HCT116 (cell line): ENCODE measurements at places on chromosomes 12 and 14. TPM values are rescaled to one million over a fixed set of nuclear protein-coding genes. Genes with fewer than 3 reads are reported as not detected.

DNA sequence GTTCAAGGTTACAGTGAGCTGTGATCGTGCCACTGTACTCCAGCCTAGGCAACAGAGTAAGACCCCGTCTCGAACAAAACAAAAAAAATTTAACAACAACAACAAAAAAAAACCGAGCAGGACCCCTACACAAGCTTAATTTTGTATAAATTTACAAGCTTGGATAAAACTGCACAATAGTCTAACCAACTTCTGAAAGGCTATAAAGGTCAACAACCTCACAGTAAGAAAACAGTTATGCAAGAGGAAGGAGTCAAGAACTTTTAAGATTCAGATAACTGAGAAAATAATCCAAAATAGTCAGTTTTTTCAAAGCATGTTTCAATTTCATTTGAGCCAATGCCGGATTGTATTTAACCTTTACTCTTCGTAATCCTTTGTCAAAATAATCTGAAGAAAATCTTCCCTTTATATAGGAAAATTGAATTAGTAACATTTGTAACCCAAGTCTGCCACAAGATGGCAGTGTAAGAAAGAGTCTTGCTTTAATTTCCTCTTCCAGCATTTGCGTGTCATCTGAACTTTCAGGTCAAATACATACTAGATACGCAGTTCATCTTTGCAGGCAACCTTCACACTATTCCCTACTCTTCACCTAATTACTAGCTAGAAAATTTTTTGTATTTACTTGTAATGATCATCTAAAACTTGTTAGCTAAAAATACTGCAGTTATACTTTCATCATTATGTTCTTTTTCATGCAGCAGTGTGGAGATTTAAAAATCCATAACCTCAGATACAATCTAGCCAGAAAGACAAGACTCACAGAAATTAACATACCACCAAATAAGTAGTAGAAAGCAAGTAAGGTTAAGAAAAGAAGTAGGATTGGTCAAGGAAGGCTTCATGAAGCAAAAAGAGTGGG lies 5.8 kb downstream of the CCNB1IP1 start:
- peak; percentile 58 for DNase-seq
- H3K4me1 ChIP-seq: peaks cover 15% of the 10 kb centered on the region
- H3K27ac ChIP-seq: peak overlapping the region; percentile 31; the same call in 1 of the 2 replicates
- no peak overlapping the region for H3K4me3 ChIP-seq
- H3K36me3 ChIP-seq: peaks cover 44% of the 10 kb centered on the region
- H3K27me3 ChIP-seq: no peaks in the 10 kb centered on the region

DPPA3 gene
- total RNA-seq: not detected

- H3K4me3 ChIP-seq: no peak overlapping the region
- H3K4me1 ChIP-seq: no peaks in the 10 kb centered on the region
- peaks cover 5% of the 10 kb centered on the region for H3K36me3 ChIP-seq
- no peaks in the 10 kb centered on the region for H3K27me3 ChIP-seq
- DNase-seq: no peak
Observed at GRCh38 chr14:50635141-50635540, 33.0 kb downstream of the SAV1 start.

GRCh38 chr14:103854017-103854808 lies 6.8 kb upstream of the PPP1R13B start:
- H3K4me1 ChIP-seq: peaks cover 14% of the 10 kb centered on the region
- no peak for DNase-seq
- H3K27ac ChIP-seq: no peak overlapping the region
- H3K27me3 ChIP-seq: no peaks in the 10 kb centered on the region; the same call in 1 of the 2 replicates
- H3K36me3 ChIP-seq: no peaks in the 10 kb centered on the region

GRCh38 chr14:104977681-104978653 lies at the start of gene AHNAK2:
Gene AHNAK2, minus strand, starts transcription at chr14:104978374. Its CDS starts 137 bp downstream, at chr14:104978237.
- peaks cover 74% of the 10 kb centered on the region for H3K4me1 ChIP-seq
- H3K27ac ChIP-seq: peak within 1 kb of the TSS; percentile 77
- no peaks in the 10 kb centered on the region for H3K27me3 ChIP-seq
- H3K36me3 ChIP-seq: no peaks in the 10 kb centered on the region
- peak within 1 kb of the TSS; percentile 75 for H3K4me3 ChIP-seq
